G401 (cell line): ENCODE measurements at places on chromosomes 12 and 14. TPM values are rescaled to one million over a fixed set of nuclear protein-coding genes. Genes with fewer than 3 reads are reported as not detected.

- DNase-seq, result no peak
These were observed 31.9 kb downstream of the RBM19 start for GRCh38 chr12:113934060-113934814.

DNA sequence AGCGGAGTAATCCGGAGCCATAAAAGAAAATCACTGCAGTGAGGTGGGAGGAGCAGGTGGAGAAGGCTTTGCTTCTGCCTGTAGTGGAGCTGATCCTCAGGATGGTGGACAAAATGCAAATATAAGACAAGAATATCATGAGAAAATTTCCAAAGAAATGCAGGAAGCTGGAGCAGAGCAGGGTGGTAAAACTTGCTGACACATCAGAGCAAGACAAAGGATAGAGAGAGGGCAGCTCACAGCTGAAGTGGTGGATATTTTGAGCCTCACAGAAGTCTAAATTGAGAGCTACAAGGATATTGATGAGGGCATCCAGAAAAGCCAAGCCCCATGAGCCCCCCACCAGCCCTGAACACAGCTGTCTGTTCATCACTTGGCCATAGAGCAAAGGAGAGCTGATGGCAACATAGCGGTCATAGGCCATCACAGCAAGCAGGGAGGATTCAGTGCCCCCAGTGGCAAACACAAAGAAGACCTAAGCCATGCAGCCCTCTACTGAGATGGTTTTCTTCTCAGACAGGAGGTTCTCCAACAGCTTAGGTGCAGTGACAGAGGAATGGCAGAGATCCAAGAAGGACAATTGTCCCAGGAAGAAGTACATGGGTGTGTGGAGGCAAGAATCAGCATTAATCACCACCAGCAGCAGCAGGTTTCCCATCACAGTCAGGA lies 30.0 kb upstream of the ANP32D start:
- no peak for DNase-seq

GRCh38 chr12:80373666-80374065 lies 70.4 kb upstream of the PTPRQ start:
- no peak for DNase-seq

- no peak for DNase-seq
These were observed 42.4 kb upstream of the EMP1 start for GRCh38 chr12:13154027-13154538.

- DNase-seq, result no peak
These were observed 19.9 kb downstream of the RPS6KL1 start for GRCh38 chr14:74902941-74903705.

The FBXW8 gene
- 18.4 and 21.6 TPM in 2 replicates for total RNA-seq

- DNase-seq, result no peak
These were observed 475.4 kb downstream of the NPAS3 start for GRCh38 chr14:33414041-33414440.

- no peak for DNase-seq
These were observed 17.9 kb downstream of the PLD4 start for GRCh38 chr14:104942586-104942985.

GRCh38 chr12:75834591-75834990 lies 197.0 kb downstream of the PHLDA1 start:
- no peak for DNase-seq

The CCDC184 gene
- 0.03 and 0.06 TPM in 2 replicates for total RNA-seq
